SK-N-MC (cell line): ENCODE measurements at places on chromosomes 12 and 14.

GRCh38 chr12:3294481-3294911 is 196.5 kb upstream of the PRMT8 start:
- DNase-seq, result no peak

DNA sequence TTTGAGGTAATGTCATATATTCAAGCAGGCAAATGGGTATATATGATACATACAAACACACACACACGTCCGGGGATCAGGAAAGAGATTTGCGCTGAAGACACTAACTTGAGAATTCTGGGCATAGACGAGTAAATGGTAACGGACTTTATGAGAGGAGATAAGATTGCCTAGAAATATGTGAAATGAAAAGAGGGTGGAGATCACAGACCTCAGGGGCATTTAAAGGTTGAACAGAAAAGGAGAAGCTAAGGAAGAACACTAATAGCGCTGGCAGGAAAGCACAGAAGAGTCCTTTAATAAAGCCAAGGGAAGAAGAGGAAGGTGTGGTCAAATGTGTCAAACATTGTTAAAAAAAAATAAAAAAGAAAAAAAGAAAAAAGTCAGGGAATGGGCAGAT is 13.1 kb downstream of the CRY1 start:
- no peak for DNase-seq

GRCh38 chr14:36626151-36626550 is 35.5 kb upstream of the PAX9 start:
- DNase-seq, result no peak

GRCh38 chr12:43273467-43273866 is 278.5 kb downstream of the ADAMTS20 start:
- DNase-seq, result no peak
